OCI-LY7 (cell line): ENCODE measurements at places on chromosomes 2 and 18. TPM values are rescaled to one million over a fixed set of nuclear protein-coding genes. Genes with fewer than 3 reads are reported as not detected.

Gene FSHR
- not detected in 2 replicates for total RNA-seq

Gene TNFAIP6
- total RNA-seq = not detected in 2 replicates

Gene OSGEPL1
- total RNA-seq = 10.4 and 12.8 TPM in 2 replicates

Gene SGPP2
- total RNA-seq = not detected in 2 replicates
